ENCODE measurements at places on chromosomes 7 and 10.

DNA sequence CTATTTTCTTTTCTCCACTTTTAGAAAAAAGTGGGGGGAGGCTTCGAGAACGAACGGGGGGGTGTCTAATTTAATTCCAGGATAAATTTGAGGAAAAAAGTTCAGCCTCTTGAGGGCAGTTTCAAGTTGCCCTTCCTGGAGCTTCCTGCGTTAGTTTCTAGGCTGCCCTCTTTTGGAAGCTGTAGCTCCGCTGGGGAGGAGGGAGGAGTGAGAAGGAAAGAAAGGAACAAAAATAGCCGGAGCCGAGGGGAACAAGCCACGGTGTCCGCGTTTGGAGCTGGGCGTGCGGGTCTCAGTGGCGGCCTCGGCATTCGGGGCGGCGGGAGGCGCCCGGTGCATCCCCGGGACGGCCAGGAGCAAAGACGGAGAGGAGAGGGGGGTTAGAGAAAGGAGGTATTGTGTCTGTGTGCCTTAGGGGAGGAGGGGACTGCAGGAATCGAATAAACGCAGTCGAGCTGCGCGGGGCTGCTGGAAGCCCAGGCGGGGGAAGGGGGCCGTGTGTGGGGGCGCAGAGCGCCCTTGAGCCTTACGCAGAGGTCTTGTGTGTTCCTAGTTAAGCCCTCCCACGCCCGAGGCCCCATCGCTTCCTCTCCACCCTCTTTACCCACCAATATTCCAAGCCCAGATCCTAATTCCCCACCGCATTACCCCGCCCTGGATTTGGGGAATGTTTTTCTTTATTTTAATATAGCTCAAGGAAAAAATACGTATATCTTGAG is 2.0 kb upstream of the TNRC18 start:
- DNase-seq = peak; percentile 74

DNA sequence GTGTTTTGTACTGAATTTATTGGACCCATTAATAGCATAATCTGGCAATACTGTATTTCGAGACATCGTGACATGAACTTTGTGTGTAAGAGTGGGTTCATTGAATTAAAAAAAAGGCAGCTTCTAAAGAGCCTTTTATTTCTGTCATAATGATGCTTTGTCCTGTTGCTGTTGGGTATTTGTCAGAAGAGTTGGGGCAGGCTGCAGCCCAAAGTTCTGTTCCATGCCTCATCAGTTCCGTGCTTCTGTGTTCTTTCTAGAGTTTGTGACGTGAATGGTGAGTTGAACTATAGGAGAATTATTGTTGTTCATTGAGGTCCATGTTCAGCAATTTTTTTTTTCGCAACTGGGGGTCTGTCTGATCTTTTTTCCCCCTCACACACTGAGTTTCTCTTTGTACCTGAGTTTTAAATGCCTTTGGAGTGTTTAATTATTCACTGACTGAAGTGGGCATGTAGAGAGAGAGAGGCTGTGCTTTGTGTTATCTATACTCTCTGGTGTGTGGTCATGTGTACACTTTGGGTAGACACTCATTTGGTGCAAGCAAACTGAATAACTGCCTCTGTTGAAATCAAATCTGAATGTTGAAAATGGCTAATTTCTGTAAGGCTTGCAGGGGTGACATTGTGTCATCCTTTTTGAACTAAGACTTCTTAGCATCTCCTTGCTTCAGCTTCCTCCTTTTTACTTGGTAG is 69.8 kb downstream of the ADD3 start:
- no peak for DNase-seq

- DNase-seq = no peak
These were observed 23.6 kb upstream of the CD36 start for GRCh38 chr7:80614851-80615271.

DNA sequence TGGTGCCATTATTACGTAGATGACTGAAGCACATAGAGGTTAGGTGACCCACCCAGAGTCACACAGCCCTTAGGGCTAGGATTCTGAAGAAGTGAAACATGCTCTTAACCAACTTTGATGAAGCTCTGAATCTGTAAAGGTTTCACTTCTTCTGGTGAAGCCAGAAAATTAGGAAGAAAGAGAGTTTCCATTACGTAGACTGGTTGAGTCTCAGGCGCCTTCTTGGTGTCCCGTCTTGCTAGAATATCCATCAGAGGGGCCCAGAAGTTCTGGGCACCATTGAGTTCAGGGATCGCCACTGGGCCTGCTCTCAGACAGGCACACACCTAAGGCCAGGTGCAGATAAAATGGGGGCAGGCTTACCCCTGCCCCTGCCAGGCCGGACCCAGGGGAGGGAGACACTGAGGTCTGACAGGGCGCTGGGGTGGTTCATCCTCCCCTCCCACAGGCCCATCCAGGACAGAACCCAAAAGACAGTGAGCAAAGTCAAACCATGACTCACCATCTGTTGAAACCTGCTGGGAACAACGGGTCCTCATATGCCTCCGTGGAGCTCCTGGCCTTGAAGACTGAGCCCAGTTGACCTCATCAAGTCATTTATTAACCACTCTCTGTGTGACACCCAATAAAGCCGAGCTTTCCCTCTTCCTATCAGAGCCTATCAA is 33.2 kb downstream of the DRGX start:
- DNase-seq = no peak

- no peak for DNase-seq
These were observed 14.5 kb downstream of the IFIT5 start for GRCh38 chr10:89428877-89429276.

DNA sequence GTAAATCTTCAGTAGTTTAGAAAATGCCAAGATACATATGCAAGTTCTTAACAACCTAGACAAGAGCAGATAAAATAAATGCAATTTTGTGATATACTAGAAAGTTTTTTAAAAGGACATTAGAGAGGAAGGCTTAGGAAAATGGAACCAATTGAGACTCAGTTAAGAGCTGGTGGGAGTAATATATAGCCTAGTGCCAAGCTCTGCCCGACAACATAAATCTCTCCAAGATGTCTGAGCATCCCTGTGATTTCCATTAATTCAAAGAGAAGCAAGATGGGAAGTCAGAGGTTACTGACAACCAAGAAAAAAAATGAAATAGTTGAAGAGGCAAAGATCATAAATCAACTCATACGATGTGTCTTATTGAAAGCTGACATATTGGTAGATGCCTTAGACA is 74.5 kb downstream of the DGKB start:
- no peak for DNase-seq

DNA sequence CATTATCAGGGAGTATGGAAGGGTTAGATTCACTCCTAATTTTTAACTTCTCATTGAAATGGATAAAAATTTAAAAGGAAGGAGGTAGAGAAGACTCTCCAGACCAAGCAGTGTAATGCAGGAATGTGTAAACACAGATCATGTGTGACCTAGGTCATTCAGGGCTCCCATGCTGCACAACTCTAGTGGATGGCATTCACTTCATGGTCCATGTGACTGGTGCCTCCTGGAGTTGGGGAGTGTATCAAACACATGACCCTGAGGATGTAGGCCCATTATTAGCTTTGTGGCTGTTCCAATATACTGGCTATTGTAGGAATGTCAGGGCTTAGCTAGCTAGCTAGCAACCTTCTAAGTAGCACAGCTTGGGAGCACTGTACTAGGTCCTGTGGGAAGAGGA is 109.9 kb downstream of the SLC25A13 start:
- no peak for DNase-seq

- no peak for DNase-seq
These were observed 35.5 kb downstream of the LRMDA start for GRCh38 chr10:75466886-75467285.

- DNase-seq = no peak
These were observed 110.7 kb upstream of the SEMA3C start for GRCh38 chr7:81029511-81029910.

- DNase-seq = no peak
These were observed 2.6 kb downstream of the PSMG3 start for GRCh38 chr7:1567049-1567771.

GRCh38 chr10:115654961-115655360 is 561.8 kb downstream of the ATRNL1 start:
- no peak for DNase-seq

DNA sequence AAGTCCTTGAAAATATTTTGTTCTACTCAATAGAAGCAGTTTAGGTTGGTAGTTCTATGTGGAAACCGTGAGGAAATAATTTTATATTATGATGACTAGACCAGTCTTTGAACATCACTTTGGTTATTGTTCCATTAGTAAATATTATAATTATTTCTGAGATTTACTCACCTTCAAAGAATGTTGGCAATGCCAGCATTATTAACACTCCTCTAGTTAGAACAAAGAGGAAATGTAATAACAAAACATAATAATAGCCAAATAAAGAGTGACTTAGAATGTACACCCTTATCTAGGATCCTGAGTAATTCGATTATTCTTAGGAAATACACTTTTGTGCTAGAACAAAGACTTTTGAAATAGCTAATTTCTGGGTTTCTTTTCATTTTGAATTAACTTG is 121.1 kb downstream of the CFTR start:
- DNase-seq = no peak

- DNase-seq = no peak
These were observed 26.4 kb upstream of the GNA12 start for GRCh38 chr7:2870471-2870931.

GRCh38 chr10:31399631-31400030 is 80.6 kb downstream of the ZEB1 start:
- DNase-seq = no peak

DNA sequence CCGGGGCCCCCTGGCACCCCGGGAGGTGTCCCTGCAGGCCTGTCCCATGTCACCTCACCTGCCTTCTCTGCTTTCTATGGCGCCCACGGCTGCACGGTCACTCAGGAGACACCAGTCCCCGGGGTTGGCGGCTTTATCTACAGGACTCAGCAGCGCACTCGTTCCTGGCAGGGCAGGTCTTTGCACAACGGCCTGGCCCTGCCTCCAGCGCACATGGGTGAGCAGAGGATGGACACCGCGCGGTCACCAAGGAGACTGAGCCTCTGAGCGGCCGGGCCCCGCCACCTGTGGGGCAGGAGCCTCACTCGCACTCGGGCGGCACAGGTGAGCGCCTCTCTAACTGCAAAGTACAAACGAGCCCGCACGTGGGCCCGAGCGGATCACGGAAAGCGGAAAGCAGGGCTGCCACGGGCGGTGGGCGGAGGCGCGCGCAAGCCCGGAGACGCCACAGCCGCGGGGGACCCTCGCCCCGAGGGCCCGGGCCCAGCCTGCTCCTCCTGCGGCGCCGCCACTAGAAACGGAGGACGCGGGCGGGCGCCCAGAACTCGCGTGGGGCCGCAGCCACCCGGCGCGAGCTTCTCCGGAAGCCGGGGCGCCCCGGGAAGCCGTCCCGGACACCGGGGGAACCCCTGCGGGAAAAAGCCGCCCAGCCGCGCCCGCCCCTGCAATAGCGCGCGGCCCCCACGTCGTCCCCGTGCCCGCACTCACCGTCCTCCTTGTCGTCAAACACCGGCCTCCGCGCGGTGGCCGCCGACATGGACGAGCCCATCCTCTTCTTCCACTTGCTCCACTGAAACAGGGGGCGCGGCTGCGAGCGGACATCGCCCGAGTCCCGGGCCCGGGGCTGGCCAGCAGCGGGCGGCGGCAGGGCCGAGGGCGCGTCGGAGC is 642 bp downstream of the STK32C start:
- no peak for DNase-seq

DNA sequence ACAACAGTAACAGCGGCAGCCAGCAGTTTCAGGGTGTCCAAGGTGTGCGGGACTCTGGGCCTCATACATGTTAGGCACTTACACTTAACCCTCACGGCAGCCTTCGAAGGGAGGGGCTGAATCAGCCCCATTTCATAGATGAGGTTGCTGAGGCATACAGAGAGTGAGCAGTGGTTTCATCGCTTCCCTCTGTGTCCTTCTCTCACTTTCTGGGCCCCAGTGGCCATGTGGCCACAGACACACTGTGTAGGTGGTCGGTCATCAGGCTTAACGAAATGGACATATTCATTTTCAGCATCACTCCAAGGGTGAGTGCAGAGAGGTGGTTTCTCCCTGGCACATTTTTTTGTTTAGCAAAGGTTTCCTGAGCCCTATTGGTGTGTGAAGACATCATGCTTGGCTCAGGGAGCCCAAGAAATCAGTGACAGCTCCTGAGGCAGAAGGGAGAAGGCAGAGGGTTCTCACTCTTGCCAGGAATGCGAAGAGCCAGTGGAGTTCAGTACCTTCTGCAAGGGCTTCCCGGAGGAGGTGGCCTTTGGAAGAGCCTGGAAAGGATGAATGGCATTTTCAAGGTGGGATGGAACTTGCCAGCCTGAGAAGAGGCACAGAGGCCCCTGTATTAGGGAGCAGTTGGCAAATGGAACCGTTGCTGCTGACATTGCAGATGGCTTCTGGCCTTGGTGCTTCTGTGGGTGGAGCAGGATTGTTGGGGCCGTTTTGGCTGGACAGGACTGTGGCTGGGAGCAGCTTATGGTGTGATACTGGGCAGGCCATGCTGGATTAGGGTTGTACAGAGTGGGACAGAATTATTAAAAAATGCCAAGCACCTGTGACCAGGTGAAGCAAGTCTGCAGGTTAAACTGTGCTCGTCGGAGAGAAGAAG is 61.7 kb upstream of the PPIF start:
- no peak for DNase-seq

DNA sequence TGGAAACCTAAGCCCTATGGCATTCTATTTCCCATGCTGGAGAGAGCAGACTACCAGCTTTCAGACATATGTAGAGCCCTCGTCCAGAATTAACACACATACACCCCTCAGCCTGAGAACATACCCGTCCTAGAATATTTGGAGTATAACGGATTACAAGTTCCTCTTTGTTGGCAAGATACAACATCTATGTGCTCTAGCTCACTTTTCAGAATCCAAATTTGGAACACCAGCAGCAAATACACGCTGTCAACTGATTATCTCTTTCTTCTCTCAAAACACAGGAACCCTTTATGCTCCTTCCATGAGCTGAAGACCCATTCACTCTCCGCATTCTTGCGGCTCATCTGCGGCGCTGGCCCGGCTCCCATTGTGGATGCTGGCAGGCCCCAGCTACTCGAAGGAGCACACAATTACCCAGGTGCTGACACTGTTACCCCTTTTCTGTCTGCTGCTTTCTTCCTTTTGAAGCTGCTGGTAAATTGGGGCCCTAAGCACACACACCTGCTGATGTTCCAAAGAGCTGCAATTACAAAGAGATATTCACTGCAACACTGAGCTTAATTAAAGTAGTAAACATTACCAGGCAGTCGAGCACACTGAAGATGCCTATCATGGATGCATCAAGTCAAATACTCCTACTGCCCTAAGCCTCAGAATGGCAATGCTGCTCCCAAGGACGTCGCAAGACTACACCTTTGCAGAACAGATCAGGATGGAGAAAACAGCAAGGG is 70.0 kb downstream of the VOPP1 start:
- DNase-seq = no peak
